ENCODE measurements at places on chromosomes 12 and 14.

DNA sequence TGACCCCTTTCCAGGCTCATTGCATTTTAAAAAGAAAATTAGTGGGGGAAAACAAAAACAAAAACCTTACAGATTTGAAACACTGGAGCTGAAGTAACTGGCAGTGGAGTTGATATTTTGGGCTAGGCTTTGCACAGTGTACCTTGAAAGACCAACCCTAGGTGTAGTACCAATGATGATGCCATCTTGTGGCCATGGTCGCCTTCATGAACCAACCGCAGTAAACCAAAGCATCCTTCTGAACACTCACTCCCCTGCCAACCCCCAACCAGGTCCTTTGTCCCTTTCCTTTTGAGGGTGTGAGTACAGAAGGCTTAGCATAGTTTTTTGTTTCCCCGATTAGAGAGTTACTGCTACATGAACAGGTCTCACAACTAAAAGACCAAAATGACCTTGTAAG lies 5.9 kb downstream of the TOMM20L start:
- DNase-seq = no peak

DNA sequence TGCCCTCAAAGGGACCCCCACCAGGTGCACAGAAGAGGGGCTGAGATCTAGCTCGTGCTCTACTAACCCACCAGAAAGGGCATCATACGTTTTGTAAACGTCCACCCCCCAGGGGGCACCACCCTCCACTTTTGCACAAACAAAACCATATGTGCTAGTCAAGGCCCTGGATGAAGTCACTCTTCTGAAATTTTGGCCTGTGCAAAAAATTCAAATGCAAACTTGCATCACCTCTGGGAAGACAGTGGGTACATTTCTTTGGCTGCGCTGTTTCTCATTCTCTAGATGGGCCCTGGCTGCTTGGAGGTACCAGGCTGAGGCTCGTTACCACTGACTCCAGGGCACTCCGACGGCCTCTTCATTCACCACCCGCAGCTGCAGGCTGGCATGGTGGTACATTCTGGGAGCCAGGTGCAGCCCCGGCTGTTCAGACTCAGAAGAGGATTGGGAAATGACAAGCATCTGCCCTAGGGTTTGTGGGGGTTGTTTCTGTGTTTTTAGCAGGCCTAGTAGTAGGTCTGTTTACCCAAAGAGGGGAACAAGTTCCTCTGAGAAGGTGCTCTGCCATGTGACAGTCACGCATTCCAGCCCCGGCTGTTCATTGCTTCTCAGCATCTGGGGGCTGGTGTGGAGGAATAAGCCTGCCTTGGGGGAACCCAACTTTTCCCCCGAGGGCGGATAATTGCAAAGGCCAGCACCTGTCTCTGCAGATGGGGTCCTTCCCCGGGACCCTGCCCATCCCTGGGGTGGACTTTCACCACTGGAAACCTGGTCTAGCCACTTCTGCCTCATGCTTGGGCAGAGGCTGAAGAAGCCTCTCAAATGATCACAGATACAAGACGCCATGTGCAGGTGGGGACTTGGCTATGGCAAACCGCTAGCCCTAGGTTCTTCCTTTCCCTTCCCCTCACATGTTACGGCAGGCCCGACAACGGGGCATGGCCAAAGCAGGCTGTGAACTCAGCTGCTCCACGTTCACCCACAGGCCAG lies 147.6 kb downstream of the DPF3 start:
- DNase-seq = no peak

- DNase-seq = no peak
Measured at GRCh38 chr12:106134294-106134949, 4.3 kb downstream of the NUAK1 start.

DNA sequence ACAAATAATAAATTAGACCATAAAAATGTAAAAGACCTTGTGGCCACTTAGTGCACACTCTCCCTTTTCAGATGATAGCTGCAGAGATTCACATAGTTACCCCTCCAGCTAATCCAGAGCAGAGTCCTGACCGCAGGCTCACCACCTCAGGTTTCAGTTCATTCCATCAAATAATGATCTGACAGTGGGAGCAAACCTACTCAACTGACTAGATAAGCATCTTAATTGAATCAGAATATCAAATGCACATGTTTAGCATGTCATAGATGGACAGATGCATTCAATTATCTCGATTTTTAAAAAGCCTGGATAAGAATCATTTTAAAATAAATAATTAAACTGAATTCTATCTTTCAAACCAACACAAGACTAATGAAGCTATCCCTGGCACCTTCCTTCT lies 242.3 kb upstream of the PDZRN4 start:
- no peak for DNase-seq

DNA sequence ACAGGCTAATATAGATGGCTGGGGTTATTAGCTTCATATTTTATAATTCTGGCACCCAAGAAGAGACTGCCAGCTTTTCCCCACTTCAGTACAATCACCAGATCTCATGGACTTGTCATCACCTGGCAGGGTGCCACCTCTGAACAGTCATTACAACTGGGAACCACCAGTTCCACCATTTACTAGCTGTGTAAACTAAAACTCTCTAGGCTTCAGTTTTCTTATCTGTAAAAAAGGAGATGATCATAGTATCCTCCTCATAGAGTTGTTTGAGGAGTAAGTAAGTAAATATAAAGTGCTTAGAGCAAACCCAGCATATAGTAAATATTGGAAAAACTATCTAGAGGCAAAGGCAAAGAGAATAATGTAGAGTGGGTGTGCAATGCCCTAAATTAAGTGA lies 19.3 kb downstream of the CPNE8 start:
- DNase-seq = no peak

DNA sequence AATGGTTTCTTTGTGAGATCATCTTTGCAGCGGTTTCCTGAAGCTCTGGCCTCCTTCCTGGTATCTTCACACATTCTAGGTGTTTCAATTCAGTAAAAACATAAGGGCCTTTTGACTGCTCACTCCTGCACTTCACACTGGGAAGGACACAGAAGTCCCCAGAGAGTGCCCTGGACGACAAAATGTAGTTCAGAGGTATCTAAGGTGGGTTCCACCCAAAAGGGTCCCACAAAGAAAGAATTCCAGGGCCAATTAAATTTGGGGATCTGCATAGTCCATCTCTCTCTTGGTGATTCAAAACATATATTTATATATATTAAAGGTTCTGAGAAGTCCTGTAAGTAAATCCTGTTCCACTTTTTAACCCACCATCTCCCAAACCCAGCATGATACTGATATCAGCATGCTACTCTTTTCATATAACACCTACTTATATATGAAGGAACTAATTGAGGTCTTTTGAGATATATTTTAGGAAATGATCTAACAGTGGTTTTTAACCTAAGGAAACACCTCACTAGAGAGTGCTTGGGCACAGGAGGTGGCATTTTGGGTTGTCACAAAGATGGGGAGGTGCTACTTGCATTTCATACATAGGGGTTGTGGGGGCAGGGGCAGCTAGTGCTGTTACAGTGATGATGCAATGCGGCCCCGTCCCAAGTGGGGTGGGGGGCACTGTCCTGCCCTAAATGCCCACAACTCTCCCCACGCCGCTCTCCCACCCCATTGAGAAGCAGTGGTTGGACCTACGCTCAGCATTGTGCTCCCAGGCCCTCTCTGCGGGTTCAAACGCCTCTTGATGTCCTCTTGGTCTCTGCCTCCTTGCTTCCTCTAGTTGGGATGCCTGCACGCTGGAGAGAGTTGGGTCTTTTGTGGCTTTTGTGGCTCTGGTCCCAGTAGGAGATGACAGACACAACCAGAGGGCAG lies 109.4 kb downstream of the ARF6 start:
- peak; percentile 33 for DNase-seq

- no peak for DNase-seq
Measured at GRCh38 chr14:98183556-98183955, 1088.4 kb downstream of the BCL11B start.

DNA sequence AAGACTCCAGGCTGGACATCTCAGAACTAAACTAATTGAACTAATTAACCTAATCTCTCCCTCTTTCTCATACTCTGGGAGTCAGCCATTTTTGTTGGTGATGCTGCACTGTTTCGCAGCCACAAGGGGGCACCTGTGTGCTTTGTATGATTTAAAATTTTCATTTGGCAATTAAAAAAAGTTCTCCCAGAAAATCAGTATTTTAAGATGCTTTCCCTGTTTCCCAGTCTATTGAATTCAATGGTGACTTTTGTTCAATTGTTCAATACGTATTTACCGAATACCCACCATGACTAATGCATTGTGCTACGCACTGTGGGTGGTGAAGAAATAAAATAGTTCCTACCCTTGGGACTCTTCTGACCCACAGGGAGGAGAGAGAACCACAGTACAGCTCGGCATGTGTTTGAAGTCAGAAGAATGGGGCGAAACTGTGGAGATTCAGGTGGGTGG lies 63.7 kb downstream of the ZNF664 start:
- peak; percentile 27 for DNase-seq

- no peak for DNase-seq
Measured at GRCh38 chr12:120982659-120983058, 4.3 kb downstream of the HNF1A start.

GRCh38 chr12:9649532-9649940 lies 20.0 kb upstream of the CLEC2D start:
- no peak for DNase-seq

DNA sequence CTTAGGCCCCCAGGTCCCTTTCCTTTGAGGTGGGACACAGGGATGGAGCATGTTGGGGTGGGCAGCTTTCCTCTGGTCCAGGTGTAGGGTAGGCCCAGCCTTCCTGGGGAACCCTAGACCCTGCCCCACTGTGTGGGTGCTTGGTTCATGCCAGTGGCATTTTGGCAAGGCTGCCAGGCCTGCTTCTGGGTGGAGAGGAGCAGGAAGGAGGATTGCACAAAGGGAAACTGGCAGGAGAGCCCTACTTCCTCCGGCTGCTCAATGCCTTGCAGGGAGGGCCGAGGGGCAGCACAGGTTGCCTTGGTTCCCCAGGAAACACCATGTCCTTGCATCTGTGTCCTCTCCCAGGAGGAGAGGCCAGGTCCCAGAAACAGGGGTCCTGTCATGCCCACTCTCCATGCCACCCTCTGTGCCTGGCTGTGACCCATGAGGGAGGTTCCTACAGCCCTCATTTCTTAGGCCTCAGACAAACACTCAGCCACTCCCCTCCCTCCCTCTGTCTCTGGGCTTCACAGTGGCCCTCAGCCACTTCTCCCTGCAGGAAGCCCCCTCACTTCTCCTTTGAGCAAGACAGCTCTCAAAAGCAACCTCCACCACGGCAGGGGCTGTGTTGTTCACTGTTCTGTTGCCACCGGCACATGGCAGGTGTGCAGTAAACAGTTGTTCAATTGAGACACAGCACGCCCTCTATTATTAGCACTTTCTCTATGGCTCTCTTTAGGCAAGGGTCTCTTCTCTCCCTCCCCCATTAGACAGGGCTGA lies 6.8 kb upstream of the KRT80 start:
- DNase-seq = no peak

GRCh38 chr14:104806625-104807465 lies 5.9 kb downstream of the ZBTB42 start:
- no peak for DNase-seq

DNA sequence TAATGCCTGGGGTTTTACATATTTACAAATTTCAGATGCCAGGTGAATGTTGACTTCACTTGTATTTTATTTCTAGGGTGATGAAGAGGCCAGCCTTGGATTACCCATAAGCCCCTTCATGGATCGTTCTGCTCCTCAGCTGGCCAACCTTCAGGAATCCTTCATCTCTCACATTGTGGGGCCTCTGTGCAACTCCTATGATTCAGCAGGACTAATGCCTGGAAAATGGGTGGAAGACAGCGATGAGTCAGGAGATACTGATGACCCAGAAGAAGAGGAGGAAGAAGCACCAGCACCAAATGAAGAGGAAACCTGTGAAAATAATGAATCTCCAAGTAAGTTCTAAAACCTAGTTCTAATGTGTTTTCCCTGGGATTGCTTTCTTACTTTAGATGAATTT lies 41.3 kb upstream of the SLCO1C1 start:
- DNase-seq = no peak

- no peak for DNase-seq
Measured at GRCh38 chr12:127480775-127481314, 786.1 kb upstream of the TMEM132C start.

DNA sequence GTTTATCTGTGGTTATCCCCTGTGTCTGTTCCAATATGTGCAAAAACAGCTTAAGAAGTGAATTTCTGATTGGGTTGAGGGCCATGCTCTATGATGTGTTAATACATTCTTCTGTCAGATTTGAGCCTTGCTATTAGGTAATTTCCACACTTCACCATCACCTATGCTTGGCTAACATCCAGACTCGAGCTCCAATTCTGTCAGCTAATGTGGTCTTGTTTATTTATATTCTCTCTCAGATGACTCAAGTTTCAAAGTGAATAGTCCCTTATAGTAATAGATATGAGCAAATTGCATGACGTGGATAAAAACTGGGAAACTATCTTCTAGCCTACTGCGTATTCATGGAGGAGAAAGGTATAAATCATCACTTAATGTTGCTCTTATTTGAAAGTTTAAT lies 451.3 kb downstream of the SNAPC1 start:
- DNase-seq = no peak

GRCh38 chr14:94946244-94946643 lies 176.3 kb upstream of the GSC start:
- no peak for DNase-seq

- no peak for DNase-seq
Measured at GRCh38 chr12:51636581-51636980, 45.5 kb downstream of the SCN8A start.

DNA sequence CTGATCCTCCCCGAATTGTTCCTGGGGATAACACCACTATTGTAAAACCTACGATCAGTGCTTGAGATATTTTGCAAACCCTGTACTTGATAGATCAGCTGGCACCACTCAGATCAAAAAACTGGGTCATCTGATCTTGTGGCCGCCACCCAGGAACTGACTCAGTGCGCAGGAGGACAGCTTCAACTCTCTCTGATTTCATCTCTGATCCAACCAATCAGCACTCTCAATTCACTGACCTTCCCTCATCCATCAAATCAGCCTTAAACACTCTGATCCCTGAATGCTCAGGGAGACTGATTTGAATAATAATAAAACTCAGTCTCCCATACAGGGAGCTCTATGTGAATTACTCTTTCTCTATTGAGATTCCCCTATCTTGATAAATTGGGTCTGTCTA lies 4.2 kb upstream of the XPOT start:
- no peak for DNase-seq

DNA sequence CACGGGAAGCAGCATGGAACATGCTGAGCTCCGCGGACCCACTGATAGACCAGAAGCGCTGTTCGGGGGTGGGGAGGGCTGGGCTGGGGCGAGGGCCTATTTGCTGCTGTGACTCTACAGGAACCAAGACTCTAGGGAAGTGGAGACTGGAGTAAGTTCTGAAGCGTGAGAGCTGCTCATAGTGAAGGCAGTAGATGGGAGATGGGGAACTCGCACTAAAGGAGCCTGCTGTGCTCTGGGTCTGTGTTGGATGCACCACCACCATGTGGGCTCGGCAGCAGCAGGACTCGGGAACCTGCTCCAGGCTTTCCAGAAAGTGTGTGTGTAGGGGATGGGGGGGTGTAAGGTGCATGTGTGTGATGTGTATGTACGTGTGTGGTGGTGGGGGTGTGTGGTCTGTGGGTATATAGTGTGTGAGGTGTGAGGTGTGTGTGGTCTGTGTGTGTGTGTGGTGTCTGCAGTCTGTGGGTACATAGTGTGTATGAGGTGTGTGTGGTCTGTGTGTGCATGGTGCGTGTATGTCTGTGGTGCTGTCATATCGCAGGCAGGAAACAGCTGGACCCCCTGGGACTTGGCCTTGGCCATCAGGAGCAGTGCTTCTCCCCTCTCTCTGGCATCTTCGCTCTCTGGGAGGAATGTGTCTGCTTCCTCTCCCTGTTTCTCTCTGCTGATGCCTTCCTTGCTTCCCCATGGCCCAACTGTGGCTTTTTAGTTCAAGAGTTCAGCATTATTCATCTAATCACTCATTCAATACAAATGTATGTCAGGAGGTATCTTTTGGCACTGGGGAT lies 378.9 kb downstream of the FUT8 start:
- DNase-seq = no peak
